ENCODE measurements at places on chromosomes 7 and 10.
A peak's percentile ranks its signal among the peaks of the same experiment; 100 is the strongest.

DNA sequence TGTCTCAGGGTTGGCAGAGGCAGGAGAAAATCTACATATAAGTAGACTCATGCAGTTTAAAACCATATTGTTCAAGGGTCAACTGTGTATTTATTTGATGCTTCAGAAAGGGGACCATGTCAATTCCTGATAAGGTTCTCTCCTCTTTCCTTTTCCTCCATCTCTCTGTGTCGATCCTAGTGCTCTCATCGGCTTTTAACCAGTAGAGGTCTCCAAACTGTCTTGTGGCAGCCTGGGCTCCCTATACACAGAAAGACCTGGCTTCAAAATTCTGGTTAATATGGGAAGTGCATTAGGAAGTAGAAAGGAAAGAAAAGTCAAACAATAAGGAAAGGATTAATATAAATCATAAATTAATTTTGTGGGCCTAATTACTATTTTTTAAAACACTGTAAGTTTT is 304.4 kb upstream of the C7orf33 start:
- no peak for DNase-seq

DNA sequence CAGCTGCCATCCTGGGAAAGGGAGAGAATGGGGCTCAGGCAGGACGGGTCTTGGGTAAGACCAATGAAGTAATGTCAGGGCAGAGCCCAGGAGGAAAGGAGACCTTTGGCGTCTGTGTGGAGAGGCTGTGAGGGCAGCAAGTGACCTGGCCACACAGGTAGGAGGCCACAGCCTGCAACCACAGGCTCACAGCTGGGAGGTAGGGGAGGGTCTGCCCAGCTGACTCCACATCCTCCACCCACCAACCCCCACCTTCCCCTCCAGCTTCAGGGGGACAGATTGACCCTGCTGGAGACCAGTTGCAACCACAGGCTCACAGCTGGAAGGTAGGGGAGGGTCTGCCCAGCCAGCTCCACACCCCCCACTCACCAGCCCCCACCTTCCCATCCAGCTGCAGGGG is 262.2 kb upstream of the TCERG1L start:
- no peak for DNase-seq

- no peak for DNase-seq
Measured at GRCh38 chr7:149217570-149217969, 21.9 kb upstream of the ZNF212 start.

DNA sequence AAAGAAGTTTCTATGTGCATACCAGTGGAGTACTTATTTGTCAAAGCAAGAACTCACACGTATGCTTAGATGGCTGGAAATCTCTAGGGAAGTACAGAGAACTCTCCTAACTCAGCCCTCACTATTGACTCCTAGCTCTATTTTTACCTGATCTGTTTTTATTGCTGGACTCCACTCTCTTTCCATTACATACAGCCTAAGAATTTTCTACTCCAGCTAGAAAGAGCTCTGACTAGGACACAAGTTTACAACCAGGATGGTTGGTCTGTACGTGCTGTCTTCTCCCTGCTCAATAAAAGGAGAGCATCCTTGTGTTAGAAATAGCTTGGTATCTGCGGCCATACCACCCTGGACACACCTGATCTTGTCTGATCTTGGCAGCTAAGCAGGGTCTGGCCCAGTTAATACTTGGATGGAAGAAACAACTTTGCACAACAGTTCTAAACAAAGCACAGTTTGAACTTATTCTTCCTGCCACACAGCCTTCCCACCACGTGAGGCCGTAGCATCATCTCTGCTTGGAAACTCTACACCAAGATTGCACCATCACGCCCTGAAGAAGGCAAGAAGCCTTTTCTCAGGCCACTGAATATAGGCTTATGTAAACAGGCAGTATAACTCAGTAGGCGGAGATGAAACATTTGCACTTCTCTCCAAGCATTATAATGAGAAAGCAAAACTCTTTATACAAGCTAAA is 50.7 kb downstream of the KCNMA1 start:
- DNase-seq, result peak; percentile 72

DNA sequence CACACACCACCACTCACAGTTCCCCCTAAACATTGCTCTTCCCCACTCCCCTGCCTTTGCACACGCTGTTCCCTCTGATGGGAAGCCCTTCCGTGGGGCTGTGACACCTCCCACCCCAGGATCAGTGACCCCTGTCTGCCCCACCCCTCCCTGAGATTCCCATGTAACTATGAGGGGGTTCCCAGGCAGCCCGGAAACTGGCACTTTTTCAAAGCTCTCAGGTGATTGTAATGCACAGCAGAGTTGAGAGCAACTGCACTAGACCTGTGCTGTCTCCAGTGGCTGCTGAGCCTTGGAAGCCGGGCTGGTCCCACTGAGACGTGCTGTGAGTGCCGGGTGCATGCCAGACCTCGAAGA is 29.8 kb downstream of the GPRIN2 start:
- DNase-seq, result no peak

DNA sequence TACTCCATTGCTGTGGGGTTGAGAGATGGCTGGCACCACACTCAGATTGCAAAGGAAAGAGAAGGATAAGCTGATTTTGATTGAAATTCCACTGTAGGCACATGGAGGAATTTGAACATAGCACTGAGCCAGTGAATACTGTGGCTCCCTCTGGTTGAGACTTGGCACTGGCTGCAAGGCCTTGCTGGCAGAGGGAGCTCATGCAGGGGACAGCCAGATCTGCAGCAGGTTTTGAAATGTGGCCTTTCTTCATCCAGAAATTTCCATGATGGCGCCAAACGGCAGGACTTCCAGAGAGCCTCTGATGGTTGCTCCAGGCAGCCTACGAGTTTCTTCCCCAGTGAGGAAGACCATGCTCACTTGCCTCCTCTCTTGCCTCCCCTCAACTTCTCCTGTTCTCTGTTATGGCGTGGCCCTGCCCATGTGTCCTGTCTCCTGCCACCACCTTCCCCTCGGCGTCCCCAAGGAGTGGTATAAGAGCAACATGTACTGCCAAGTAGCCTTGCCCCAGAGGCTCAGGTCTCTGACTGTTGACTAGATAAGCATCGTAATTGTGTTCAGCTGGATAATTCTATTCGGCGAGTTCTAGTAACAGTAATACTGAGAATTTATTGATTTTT is 265.6 kb downstream of the CCDC3 start:
- no peak for DNase-seq

Measured in fibroblast of skin of left biceps (primary cell).